Nephron progenitor cell (in vitro differentiated cells): ENCODE measurements at places on chromosomes 1 and 21.

GRCh38 chr1:155379631-155380090, 59.0 kb downstream of the RUSC1 start:
- no peak for DNase-seq

- DNase-seq, result no peak
Observed at GRCh38 chr1:40439247-40439646, 11.0 kb upstream of the ZFP69B start.

DNA sequence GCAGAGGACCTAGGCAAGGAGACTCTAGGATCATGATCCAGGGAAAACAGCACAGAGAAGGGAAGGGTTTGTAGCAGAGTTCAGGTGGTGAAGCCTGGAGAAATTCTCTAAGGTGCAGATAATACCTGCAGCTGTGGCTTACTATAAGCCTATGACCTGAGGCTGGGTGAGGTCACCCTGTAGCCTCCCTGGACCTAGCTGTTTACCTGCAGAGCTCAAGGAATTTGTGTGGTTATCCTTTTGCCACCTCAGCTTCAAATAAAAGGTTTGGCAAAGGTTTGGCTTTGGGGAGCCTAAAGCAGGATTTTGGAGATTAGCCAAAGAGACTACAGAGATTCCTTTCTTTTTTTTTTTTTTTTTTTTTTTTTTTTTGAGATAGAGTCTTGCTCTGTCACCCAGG, 79.5 kb upstream of the ZNF648 start:
- DNase-seq, result no peak

DNA sequence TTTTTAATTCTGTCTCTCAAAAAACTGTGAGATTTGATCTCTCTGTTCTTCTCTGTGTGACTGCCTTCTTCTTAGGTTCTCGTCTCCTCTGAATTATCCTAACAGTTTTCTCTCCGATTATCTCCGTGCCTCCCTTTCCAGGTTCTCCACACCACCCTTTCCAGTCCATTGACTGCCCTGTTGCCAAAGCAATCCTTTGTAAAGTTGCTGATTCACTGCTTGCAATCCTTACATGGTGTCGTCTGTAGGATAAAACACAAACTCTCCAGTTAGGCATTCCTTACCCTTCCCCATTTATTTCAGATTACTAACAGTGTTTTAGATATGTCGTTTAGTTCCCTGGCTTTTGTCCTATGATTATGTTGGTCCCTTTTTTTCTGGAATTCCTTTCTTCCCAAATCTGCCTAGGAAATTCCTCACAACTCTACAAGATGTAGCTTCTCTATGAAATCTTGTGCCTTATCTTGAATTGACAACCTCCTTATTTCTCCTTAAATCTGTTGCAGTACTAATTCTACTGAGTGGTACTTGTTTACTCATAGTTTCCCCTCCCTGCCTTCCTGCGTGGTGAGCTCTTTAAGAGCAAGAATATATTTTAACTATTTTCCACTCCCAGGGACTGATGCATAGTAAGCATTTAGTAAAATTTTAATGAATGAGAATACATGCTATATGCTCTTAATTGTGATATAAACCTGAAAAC, 22.3 kb downstream of the RCOR3 start:
- DNase-seq, result no peak
